ENCODE measurements at places on chromosomes 16 and 17.

- no peak for DNase-seq
These were observed 8.5 kb downstream of the KIF19 start for GRCh38 chr17:74334393-74335039.

DNA sequence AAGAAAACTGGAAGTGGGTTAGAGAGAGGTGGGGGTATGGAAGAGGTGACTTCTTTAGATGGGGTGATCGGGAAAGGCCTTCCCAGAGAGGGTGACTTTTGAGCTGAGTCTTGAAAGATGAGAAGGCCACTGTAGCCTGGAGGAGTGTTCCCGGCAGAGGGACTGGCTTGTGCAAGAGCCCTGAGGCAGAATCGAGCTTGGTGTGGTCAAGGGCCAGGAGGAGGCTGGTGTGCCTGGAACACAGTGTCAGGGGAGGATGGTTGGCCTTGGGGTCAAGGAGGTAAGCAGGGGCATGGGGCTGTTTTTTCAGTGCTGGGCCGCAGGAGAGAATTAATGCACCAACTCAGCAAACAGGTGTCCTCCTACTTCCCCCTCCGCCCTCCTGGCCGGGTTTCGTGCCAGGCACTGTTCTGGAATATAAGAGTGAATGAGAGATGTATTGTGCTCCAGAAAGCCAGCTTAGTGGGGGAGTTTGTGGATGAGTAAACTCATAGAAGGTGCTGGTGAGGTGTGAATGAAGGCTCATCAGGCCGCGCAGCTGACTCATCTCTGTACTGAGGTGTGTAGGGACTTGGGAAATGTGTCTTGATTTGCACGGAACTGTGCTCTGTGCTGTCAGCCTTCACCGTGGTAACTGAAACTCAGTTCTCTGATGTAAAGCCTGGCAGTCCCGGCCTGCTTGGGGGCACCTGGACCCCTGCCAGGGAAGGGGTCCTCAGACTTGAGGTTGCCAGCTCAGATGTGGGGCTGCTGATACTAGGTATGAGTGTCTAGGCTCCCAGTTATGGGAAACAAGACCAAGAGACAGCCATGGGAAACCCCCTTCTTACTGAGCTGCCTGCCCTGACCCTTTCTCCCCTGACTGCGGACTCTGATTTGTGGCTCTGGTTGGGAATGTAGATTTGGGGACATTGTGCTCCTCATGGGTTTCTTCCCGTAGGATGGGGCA is 15.3 kb downstream of the KSR1 start:
- DNase-seq: no peak

DNA sequence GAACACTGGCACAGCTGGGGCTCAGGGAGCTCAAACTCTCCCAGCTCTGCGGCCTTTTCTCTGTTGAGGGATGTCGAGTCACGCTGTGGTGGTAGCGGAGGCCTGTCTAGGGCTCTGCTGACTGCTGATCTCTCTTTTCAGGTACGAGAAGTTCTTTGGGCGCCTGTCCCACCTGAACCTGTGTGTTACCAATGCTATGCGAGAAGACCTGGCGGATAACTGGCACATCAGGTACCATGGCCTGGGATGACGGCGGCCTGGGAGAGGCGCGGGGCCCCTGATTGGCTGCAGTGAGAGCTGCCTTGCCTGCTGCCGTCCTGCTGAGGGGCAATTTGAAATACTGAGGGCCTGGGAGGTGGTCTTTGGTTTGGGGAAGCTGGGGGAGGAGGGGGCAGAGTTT is 5.7 kb downstream of the ALG1 start:
- DNase-seq: no peak

DNA sequence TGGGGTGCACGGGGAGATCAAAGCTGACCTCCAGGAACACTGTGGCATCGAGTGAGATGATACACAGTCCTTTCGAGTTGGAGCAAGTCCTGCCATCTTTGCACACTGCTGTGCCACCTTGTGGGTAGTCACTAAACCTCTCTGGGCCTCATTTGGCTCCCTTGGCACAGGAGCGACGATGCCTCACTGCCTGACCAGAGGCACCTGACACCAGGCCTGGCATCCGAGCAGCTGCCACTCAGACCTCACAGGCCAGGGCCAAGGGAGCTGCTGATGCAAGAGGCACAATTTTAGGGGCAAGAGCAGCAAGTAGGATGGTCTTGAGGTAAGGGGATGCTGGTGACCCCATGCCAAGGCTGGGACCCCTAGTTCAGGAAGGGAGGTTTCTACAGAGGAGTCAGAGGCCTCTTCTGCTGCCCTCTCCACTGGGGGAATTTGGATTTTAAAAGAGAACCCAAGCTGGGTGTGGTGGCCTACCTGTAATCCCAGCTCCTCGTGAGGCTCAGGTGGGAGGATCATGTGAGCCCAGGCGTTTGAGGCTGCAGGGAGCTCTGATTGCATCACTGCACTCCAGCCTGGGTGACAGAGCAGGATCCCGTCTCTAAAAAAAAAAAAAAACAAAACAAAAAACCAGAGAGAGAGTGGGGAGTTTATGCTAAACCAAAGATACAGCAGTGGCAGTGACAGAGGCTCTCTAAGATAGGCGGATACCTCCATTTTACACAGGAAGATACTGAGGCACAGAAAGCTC is 6.7 kb upstream of the ADGRG1 start:
- DNase-seq: no peak

DNA sequence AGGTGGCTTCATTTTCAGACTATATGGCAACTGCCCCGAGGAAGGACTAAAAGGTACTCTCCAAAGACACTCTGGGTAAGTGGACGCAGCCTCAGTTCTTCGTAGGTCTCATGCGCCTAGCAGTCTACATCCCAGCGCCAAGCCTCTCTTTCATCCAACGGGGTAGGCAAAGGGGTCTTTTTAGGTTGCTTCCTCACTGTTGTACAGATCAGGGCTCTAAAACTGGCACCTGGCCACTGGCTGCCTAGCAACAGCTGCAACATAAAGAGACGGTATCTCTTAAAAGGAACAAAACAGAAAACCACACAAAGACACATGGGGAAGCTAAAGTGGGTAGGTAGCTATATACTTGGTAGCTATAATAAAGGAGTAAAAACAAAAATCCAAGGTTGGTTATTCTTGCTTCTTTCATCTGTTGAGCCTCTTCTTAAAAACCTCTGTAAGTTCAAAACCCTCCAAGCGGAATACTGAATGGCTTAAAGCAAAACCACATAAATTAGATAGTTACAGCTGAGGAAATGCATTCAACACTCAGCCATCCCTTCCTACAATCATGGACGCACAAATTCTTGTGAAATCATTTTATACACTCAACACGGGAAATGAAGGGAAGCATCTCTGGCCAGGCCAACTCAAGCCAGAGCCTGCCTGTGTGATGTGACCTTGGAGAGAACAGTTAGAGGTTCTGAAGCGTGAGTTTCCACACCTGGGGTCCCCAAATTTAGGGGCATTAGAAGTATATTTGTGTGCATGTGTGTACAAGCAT is 22.7 kb downstream of the CYTH1 start:
- DNase-seq: no peak

GRCh38 chr17:50584116-50584515 is 23.6 kb downstream of the CACNA1G start:
- DNase-seq: no peak

DNA sequence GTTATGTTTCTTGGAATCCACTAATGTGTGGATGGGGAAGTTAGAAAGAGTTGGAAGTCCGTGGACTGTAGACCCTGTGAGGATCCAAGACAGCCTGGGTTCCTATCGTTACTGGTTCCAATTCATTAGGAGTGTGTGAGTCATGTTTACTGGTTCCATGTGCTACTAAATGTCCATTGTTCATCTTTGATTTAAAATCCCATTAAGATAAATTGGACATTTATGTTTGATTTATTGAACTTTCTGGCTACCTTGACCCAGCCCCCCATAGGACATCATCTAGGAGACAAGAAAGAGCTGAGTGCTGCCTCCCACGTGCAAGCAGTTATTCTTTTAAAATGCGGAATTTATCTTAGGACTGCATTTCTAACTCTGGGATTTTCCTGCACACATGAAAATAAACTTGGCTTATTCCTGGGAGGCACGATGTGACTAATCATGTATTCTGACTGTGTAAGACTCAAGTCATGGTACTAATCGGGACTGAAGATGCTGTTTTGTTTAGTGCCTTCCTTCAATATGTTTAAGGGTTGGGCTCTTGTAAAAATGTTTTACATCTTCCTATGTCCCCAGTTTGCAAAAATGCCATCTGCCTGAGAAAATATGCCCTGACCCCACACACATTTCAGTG is 53.4 kb downstream of the RGS9 start:
- no peak for DNase-seq

GRCh38 chr16:1980030-1980769 is 1.1 kb downstream of the NOXO1 start:
- no peak for DNase-seq

DNA sequence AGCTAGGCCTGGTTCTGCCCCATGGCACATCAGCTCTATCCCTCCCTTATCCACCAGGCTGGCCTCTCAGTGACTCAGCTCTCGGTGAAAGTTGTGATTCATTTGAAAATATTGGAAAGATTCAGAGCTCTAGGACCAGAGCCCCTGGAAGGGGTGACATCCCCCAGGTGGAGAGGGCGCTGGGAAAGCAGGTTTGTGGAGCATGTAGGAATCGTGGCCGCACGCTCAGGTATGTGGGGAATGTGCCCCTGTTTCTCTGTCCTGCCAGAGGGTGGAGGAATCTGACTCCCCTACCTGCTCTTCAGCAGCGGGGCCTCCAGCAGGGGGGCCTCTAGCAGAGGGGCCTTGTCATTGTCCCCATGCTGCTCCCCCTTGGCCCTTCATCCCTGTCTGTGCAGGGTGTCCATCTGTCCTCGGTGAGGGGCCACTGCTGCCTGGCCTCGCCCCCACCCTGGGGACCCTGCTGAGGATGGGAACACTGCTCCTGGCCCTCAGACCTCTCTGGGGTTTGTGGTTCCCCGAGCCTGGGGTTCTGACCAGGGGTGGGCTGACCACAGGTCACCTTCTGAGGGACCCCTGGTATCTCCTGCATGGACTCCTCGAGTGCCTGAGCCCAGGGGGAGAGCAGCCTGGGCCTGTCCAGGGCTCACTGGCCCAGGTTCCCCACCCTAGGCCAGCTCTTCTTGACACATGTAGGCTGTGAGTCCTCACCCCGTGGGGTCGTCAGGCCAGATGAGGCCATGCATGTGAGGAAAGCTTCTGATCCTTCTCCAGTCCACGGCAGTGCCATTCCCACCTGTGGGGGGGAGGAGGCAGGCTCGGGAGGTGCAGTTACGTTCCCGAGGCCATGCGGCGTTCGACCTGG is 47.5 kb downstream of the NT5M start:
- DNase-seq: peak; percentile 90

GRCh38 chr16:8874388-8874787 is 5.6 kb upstream of the CARHSP1 start:
- no peak for DNase-seq

DNA sequence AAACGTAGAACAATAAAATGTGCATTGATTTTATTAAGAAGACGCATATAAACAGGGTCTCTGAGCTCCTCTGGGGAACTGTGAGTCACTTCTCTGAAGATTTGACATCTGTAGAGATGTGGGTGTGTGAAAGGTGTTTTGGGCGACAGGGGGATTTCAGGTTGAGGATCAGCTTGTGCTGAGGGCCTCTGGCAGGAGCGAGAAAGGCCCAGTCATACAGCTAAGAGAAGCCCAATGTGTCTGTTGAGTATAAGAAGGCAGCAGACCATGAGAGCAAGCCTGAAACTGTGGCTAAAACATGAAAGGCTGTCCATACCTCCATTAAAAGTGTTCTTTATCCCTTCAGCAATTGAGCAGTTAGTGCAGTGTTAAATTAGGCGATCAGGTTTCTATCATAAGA is 406.5 kb upstream of the MON1B start:
- DNase-seq: no peak

GRCh38 chr17:71409712-71410111 is 711.1 kb upstream of the SOX9 start:
- peak; percentile 27 for DNase-seq

- no peak for DNase-seq
These were observed 299.4 kb upstream of the IRX3 start for GRCh38 chr16:54585998-54586340.

- DNase-seq: peak; percentile 12
These were observed 227.6 kb upstream of the ASIC2 start for GRCh38 chr17:33520426-33521330.

DNA sequence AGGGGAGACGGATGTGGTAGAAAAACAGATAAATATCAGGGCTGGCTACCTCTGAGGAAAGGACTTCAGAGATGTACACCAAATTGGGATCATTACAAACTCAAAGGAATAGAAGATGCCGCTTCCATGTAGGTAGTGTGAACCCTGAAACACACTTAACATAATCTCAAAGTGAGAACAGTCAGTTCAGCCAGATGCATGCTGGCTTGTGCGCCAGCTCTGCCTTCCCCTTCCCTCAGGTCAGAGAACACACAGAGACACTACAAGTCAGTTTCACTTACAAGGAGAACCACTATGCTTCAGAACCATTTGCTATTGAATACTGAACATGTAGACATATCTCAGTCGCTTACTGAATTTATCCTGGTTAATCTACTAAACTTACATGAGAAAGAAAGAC is 176.0 kb upstream of the AXIN2 start:
- no peak for DNase-seq

- no peak for DNase-seq
These were observed 21.1 kb downstream of the RARA start for GRCh38 chr17:40329839-40330794.

- no peak for DNase-seq
These were observed 133.1 kb upstream of the NUDT7 start for GRCh38 chr16:77589071-77589765.

Data from H54 (cell line).